ENCODE measurements at places on chromosomes 12 and 14.

DNA sequence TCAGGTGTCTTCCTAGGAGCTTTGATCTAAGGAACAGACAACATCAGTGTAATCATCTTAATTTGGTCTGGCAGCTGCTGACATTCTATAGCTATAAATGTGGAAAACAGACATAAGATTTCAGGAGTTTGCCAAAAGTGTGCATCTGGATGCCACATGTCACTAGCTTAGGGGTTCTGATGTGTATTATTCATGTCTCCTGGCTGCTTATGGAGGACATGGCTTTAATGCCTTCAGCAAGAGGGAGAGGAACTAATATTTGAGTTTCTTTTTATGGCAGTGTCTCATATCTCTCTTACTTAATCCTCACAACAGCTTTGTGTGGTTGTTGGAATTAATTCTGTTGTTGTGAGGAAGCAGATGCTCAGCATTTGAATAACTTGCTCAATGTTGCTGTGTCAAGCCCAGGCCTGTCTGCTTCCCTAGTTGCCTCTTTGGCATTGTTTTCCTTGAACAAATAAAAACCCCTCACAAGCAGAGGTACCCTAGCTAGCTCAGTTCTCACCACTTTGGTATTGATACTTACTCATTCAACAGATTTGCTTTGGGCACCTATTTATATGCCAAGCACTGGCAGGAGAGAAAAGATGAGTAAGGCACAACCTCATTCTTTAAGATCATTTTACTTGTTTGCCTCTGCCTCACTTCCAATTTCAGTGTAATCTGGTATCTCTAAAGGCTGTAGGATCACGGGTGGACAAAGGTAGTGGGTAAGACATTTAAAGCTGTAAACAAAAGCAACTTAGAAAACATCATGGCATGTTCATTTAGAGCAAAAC lies 39.8 kb upstream of the EID3 start:
- no peak for DNase-seq

DNA sequence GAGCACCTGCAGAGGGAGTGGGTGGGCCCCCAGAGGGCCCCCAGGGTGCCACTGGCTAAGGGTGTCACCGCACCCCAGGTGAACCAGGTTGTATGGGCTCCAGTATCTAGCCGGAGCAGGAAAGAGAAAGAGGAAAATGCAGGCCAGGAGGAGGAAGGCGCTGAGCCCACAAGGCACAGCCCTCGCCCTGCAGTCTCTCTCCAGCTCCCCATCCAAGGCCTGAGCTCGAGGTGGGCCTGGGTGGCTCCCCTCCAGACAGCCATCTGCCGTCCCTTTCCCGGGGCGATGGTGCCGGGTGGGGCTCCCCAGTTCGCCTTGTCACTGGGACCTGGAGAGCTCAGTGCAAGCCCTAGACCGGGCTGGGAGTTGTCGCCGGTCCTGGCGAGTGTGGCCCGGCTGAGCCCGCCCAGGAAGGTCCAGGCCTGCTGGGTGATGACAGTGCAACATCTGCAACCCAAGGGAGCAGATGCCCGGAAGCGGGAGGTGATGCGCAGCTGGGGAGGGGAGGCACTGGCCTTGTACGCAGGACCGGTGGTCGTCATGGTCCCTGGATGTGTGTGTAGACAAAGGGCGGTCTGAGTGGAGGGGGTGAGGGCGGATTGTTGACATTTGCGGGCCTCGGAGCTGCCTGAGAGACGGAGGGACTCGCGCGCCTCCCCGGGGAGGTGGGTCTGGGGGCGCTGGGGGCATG lies 716 bp downstream of the TMEM179 start:
- no peak for DNase-seq

DNA sequence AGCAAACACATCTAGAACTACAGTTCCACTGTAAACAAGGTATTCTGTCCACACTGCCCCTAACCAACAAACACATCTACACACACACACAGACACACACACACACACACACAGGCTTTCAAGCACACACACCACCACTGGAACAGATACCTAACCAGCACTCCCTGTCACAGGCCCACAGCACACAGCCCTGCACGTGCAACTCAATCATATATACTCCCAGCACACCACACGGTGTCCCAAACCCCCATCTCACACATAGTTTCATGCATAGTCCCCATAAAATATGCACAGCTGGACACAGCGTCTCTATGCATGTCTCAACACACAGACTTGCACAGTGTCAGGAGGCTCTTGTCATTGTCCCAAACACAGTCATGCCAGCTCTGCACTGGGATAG lies 27.6 kb downstream of the KRT8 start:
- no peak for DNase-seq

- no peak for DNase-seq
Observed at GRCh38 chr12:129351481-129351880, 498.2 kb downstream of the GLT1D1 start.

- DNase-seq, result no peak
Observed at GRCh38 chr12:131943389-131943788, 6.4 kb upstream of the EP400 start.

GRCh38 chr12:118017926-118018325 lies 1.4 kb downstream of the RFC5 start:
- no peak for DNase-seq

DNA sequence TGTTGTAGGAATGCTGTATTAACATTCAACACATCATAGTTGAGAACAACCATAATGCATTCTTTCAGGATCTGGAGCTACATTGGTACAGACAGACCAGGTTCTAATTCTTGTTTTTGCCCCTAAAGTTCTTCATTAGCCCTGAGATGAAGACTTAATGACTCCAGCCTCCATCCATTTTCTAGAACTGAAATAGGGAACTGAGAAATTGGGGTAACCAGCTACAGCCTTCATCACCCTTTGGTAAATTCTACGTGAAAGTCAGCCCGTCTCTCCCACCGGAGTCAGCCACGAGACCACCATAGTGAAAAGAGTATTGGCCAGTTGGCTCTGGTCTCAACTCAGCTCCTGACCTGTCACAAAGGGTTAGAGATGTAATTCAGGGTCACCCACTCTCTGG lies 164.0 kb downstream of the NUAK1 start:
- DNase-seq, result no peak

DNA sequence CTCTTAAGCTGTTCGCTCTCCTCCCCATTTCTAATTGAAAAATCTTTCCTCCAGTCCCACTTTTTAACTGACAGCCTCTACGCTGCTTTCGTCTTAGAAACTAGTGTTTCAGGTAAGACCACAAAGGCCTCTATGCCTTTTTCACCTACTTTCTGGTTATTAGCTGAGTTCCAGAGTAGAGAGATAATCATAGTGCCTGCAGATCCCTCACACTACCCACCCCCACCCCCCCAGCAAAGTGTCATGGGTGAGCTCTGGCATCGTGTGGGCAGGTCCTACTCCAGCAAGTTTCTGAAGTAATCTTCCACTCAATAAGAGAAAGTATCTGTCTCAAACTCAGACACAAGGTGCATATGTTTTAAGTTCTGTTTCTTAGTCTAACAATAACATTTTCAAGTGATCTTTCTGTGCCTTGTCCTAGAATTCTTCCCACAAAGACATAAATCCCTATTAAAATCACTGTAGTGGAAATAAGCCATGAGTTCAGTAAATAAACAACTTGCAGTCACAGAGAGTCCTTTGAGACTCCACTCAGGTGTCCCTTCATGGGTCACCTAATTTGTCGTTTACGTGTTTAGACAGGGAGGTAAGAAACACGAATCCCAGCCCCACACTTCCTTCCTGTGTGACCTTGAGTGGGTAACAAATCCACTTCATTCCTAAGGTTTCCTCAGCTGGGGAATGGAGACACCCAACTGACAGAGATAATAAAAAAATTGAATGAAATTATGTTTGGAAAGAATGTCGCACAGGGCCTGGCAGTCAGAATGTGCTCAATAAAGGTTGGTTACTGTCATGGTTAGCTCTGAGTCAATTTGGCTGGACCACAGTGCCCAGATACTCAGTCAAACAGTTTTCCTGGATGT lies 228.9 kb upstream of the CAND1 start:
- DNase-seq, result no peak

- DNase-seq, result no peak
Observed at GRCh38 chr12:65607401-65607841, 216.9 kb upstream of the HMGA2 start.

DNA sequence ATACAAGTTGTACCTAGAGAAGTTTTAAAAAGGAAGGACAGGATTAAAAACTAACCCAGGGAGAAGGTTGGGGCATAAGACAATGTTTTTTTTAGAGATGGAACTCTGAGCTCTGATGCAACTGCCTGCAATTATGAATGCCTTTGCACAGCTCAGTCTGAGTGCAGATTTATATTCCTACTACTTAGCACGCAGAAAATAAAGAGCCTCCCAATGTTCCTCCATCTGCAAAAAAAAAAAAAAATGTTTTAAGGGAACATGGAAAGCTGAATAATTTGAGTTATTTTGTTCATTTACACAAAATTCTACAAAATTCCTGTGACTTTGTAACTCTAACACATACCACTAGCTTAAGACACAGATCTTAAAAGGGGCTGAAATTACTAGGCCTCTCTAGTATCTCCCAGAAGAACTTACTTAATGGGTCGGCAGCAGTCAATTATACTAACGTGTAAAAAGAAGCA lies 15.7 kb downstream of the CLIP1 start:
- no peak for DNase-seq

DNA sequence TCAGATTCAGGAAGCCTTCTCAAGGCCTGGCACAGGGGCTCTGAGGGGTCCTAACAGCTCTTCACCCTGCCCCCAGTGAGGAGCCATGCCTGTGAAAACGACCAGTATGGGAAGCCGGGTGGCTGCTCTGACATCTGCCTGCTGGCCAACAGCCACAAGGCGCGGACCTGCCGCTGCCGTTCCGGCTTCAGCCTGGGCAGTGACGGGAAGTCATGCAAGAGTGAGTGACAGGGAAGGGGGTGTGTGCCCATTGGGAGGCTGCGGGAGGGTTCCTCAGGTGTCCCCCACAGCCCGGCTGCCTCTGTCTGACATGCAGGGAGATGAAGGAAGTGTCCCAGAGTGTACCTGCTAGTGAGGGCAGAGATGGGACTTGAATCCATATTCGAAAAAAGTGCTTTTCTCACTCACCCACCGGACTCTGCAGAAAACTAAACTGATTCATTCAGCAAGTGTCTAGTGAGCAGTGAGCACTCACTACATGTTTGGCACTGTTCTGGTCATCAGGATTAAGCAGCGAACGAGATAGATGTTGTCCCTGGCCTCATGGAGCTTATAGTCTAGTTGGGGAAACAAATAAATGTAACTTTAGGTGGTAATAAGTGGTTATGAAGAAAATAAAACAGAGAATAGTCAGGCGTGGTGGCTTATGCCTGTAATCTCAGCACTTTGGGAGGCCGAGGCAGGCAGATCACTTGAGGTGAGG lies 9.4 kb upstream of the LRP1-AS start:
- no peak for DNase-seq

GRCh38 chr12:113334786-113335539 lies at the start of gene SLC8B1:
Gene SLC8B1 (minus strand): TSS chr12:113335109. CDS start chr12:113332878, 2,231 bp downstream.
- peak; percentile 89 for DNase-seq
